GM12891 (cell line): ENCODE measurements at places on chromosomes 2 and 18.

- peak; percentile 48 for DNase-seq
Measured at GRCh38 chr2:240655931-240656886, 26.5 kb downstream of the AQP12B start.

- no peak for DNase-seq
Measured at GRCh38 chr2:17043173-17043572, 377.5 kb upstream of the CYRIA start.

GRCh38 chr2:143261986-143262385 is 132.8 kb downstream of the ARHGAP15 start:
- DNase-seq = no peak

GRCh38 chr2:176500901-176501300 is 231.7 kb downstream of the MTX2 start:
- DNase-seq = no peak

GRCh38 chr18:79540161-79540903 is 139.3 kb upstream of the CTDP1 start:
- DNase-seq = no peak

GRCh38 chr2:68730828-68731227 is 3.8 kb upstream of the ARHGAP25 start:
- no peak for DNase-seq

- no peak for DNase-seq
Measured at GRCh38 chr18:37769826-37770225, 204.2 kb upstream of the CELF4 start.

DNA sequence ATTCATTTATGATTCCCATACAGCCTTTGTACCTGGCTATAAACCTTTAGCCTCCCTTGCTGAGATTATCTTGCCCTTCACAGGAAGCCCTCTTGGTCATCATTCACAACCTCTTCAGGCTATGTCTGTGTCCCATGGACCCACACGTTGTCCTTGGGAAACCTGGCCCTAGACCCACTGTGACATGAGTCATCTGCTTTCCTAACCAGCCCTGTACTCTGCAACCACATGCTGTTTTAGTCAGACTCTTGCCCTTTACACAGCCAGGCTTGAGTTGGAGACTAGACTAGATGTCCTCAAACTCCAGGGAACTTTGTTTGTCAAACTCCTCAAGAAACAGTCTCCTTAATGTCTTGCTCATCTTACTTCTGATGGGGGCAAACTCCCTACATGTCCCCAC is 229.3 kb upstream of the ZSWIM2 start:
- DNase-seq = no peak

- DNase-seq = no peak
Measured at GRCh38 chr2:232013701-232014353, 52.3 kb downstream of the DIS3L2 start.

- DNase-seq = no peak
Measured at GRCh38 chr2:172606285-172606684, 50.4 kb downstream of the PDK1 start.

DNA sequence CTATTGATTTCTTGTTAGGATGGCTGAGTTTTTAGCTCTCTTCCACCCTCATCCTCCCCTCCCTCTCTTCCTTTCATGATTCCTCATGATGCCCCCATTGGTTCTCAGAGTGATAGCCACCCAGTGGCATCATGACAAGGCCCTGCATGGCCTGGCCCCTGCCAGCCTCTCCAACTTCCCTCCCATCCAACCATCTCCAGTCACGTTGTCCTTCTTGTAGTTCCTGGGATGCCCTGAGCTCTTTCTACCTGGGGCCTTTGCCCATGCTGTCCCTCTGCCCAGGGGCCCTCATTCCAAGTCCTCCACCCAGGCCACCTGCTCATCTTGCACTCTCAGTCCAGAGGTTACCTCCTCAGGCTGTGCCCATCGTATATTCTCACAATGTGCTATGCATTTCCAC is 247.5 kb downstream of the TFCP2L1 start:
- no peak for DNase-seq

DNA sequence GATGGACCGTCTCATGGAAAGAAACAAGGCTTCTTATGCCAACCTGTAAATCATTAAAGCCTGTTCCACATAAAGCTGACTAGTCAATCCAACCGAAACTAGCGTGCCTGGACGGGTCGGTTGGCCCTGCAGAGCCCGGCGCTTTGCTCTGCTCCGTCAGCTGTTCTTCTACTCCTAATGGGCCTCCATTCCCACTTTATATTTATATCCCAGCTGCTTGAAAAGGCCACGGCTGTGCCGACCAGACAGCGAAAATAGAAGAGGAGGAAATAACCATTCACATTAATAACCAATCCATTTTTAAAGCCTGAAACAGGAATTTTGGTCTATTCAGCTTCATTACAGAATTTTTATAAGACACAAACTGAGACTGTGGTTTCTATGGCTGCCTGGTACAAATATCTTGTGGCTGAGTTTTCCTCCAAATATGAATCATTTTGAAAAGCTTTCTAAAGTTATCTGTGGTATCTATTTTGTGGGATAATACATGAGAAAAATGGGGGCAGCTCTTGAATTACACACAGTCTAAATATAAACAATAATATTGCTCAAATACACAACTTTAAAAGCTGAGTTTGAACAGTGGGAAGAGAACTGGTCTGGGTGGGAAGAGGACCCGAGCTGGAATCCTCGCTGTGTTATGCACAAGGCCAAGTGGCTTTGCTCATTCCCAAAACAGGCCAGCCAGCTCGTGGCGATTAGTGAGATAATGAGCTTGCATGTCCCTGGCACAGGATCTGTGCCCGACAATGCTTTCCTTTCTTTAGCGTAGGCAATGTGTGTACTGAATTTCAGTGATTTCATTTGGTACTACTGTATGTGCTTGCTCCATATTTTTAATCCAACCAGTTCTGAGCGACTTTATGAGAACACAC is 10.5 kb upstream of the FAM124B start:
- no peak for DNase-seq
